ENCODE measurements at places on chromosomes 11 and 22. TPM values are rescaled to one million over a fixed set of nuclear protein-coding genes. Genes with fewer than 3 reads are reported as not detected.
A peak's percentile ranks its signal among the peaks of the same experiment; 100 is the strongest.

The P2RY6 gene
- total RNA-seq = 1.3 TPM

The DAGLA gene
- total RNA-seq = 0.14 TPM

The FLRT1 gene
- total RNA-seq = 0.05 TPM

The CREB3L1 gene
- 1.3 TPM for total RNA-seq

The PHOX2A gene
- 0.05 TPM for total RNA-seq

DNA sequence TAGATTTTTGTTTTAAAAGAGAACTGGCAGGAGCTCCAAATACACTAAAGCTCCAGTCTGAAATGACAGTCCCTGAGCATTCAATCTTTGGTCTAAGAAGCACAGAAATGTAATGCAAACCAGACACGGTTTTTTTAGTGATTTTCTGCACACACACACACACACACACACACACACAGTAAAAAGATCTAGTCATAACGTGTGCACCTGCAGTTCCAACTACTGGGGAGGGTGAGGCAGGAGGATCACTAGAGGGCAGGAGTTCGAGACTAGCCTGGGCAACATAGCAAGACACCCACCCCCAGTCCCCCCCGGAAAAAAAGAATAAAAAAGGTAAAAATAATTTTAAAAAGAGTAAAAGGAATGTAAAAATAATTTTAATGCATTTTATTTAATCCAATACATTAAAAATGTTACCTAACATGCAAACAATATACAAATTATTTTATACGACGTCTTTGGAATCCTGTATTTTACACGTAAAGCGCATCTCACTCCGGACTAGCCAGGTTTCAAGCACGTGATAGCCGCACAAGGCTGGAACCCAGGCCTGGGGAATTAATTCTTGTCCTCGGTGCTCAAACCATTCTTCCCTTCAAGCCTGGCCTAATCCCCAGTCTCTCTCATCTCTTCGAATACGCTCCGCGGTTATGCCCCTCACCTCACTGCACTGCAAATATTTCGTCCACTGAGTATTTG lies 762 bp upstream of the TBC1D22A start:
- H3K27ac ChIP-seq = peak overlapping the region; percentile 96
- DNase-seq = no peak
- H3K4me1 ChIP-seq = peaks cover 8% of the 10 kb centered on the region
- peak overlapping the region; percentile 82 for H3K4me3 ChIP-seq
- peaks cover 4% of the 10 kb centered on the region for H3K36me3 ChIP-seq
- no peaks in the 10 kb centered on the region for H3K27me3 ChIP-seq

DNA sequence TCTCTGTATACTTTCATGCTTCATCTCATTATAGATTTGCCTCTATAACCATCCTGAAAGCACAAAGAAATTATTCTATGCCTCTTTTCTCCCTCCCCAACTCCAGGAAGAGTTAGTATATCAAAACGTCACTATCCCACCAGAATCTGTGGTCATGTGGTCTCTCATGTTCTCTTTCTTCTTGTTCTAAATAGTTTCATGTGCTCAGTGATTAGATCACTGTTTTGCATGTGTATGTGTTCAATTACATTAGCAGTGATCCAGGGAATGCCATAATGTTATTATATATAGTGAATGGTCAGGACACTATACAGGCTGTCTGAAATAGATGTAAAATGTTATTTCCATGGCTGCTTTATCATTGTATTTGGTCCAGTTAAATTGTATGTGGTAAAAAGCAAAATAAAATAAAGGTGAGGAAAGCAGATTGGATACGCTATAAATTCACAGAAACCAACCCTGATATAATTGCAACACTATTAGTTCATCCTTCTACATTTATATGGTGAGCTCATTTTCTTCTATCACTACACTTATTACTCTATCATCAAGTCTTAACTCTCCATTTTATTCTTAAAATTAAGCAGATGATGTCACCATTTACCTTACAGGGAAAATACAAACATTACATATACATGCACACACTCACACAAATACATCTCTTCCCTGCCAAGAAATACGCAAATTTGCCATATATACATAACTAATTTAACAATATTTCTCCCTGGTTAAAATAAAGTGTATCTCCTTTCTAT lies 26.9 kb upstream of the ANO5 start:
- H3K27ac ChIP-seq = no peak overlapping the region
- H3K4me3 ChIP-seq = no peak overlapping the region
- no peaks in the 10 kb centered on the region for H3K27me3 ChIP-seq
- H3K36me3 ChIP-seq = no peaks in the 10 kb centered on the region
- no peaks in the 10 kb centered on the region for H3K4me1 ChIP-seq
- DNase-seq = no peak

DNA sequence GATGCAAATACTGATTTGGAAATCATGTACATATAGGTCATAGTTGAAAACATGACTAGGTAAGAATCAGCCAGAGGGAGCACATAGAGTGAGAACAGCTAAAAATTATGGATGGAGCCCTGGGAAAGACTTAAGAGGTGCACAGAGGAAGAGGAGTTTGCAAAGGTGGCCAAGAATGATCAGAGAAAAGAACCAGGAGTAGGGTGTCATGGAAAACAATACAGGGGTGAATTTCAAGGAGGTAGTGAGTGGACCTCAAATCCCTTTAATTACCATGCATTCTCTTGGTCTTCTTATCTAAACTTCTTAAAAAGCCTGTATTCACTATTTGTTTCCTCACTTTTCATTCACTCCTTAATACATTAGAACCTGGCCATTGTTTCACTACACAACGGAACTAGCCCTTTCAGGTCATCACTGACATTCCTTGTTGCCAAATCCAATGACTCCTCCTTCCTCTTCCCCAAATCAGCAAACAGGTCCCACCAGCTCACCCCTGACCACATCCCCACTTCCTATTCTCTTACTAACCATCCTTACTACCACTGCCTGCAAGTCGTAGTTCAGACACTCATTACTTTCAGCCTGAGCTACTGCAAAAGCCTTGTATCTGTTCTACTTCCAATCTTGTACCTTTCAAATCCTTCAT lies 22.6 kb downstream of the BUD13 start:
- no peak overlapping the region for H3K27ac ChIP-seq
- H3K36me3 ChIP-seq = peaks cover 38% of the 10 kb centered on the region
- H3K27me3 ChIP-seq = no peaks in the 10 kb centered on the region
- no peak for DNase-seq
- H3K4me3 ChIP-seq = no peak overlapping the region
- H3K4me1 ChIP-seq = no peaks in the 10 kb centered on the region

- H3K4me3 ChIP-seq = no peak overlapping the region
- H3K4me1 ChIP-seq = peaks cover 5% of the 10 kb centered on the region
- no peaks in the 10 kb centered on the region for H3K36me3 ChIP-seq
- no peak for DNase-seq
These were observed 60.7 kb upstream of the MPEG1 start for GRCh38 chr11:59273373-59273841.

GRCh38 chr11:91585035-91585801 lies 639.4 kb upstream of the FAT3 start:
- no peaks in the 10 kb centered on the region for H3K27me3 ChIP-seq
- no peaks in the 10 kb centered on the region for H3K4me1 ChIP-seq
- H3K4me3 ChIP-seq = no peak overlapping the region
- no peak overlapping the region for H3K27ac ChIP-seq
- no peak for DNase-seq
- H3K36me3 ChIP-seq = no peaks in the 10 kb centered on the region

DNA sequence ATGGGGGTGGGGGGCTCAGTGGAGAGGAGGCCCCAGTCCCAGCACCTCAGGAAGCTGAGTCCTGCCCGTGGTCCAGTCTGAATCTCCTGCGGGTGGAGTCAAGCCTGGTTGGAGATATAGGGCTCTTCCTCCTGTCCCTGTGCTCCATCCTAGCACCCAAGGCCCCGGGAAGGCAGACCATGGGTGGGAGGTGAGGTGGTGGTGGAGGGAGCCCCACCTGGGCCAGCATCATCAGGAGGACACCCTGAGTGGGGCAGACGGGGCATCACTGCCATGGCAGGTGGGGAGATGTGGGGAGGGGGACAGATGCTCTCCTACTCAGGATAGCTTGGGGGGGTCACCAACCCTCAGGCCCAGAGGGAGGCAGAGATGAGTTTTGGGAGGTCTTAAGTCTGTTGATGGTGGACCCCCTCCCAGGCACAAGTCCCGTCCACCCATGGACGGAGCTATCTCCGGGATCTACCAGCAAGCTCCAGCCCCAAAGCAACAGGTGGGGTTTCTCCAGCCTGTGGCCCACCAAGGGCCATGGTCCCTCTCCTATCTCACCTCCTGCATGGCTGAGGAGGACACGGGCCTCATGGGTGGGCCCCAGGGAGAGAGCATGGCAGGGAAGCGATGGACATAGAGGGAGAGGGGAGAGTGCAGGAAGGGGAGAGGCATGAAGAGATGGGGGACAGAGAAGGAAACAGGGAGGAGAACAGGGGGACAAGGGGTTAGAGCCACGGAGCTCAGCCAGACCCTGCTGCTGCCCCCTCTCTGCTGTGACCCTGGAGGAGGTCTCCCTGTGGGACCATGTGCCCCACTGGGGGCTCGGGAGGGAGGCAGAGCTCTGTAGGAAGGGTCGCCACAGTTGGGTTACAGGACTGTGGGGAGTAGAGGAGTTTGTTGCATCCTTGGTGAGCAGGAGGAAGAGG lies 1.3 kb downstream of the MRGPRE start:
- peaks cover 9% of the 10 kb centered on the region for H3K4me1 ChIP-seq
- no peak overlapping the region for H3K4me3 ChIP-seq
- peaks cover 3% of the 10 kb centered on the region for H3K27me3 ChIP-seq

GRCh38 chr22:46378426-46379065 lies 43.0 kb downstream of the TRMU start:
- peaks cover 5% of the 10 kb centered on the region for H3K27me3 ChIP-seq
- no peaks in the 10 kb centered on the region for H3K4me1 ChIP-seq
- no peak overlapping the region for H3K27ac ChIP-seq
- no peak for DNase-seq
- H3K36me3 ChIP-seq = no peaks in the 10 kb centered on the region

GRCh38 chr22:30208631-30209603 lies 37.6 kb downstream of the LIF start:
- H3K27ac ChIP-seq = peak overlapping the region; percentile 42
- no peaks in the 10 kb centered on the region for H3K27me3 ChIP-seq
- no peak for DNase-seq
- no peaks in the 10 kb centered on the region for H3K4me1 ChIP-seq

GRCh38 chr11:1938343-1939005 lies 8.7 kb upstream of the MRPL23 start:
- no peak overlapping the region for H3K4me3 ChIP-seq
- H3K4me1 ChIP-seq = peaks cover 21% of the 10 kb centered on the region
- no peaks in the 10 kb centered on the region for H3K36me3 ChIP-seq
- no peaks in the 10 kb centered on the region for H3K27me3 ChIP-seq
- peak overlapping the region; percentile 4 for H3K27ac ChIP-seq
- DNase-seq = no peak
